ENCODE measurements at places on chromosomes 4 and X. TPM values are rescaled to one million over a fixed set of nuclear protein-coding genes. Genes with fewer than 3 reads are reported as not detected.

Gene CFAP97
- 16.4 TPM for polyA plus RNA-seq

GRCh38 chr4:106615961-106616360, 247.4 kb upstream of the GIMD1 start:
- no peak for DNase-seq

DNA sequence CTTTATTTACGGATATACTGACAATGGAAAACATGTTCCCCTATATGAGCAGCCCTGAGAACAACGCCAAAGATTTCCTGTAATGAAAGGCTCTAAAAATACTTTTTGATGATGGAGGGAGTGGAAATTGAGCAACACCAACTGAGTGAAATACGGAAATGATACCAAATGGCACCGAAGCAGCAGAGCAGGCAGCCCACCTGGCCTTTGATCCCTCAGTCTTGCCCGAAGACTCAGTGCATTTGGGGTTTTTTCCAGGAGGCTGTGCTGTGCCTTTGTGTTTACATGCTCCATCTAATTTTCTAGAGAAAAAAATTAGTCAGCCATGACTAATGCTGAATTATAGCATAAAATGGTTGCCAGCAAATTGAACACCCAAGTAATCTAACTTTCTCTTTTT, 169.9 kb upstream of the RBPJ start:
- DNase-seq = no peak

Gene CCNB3
- polyA plus RNA-seq = 0.59 TPM

GRCh38 chr4:38455092-38455862, 208.7 kb upstream of the KLF3 start:
- no peak for DNase-seq

Data from BJ (cell line).